ENCODE measurements at places on chromosomes 6 and 20. TPM values are rescaled to one million over a fixed set of nuclear protein-coding genes. Genes with fewer than 3 reads are reported as not detected.

GRCh38 chr20:18004384-18005031, 35.7 kb downstream of the MGME1 start:
- H3K36me3 ChIP-seq = no peaks in the 10 kb centered on the region
- DNase-seq = no peak
- H3K4me3 ChIP-seq = no peak overlapping the region
- H3K4me1 ChIP-seq = no peaks in the 10 kb centered on the region

DNA sequence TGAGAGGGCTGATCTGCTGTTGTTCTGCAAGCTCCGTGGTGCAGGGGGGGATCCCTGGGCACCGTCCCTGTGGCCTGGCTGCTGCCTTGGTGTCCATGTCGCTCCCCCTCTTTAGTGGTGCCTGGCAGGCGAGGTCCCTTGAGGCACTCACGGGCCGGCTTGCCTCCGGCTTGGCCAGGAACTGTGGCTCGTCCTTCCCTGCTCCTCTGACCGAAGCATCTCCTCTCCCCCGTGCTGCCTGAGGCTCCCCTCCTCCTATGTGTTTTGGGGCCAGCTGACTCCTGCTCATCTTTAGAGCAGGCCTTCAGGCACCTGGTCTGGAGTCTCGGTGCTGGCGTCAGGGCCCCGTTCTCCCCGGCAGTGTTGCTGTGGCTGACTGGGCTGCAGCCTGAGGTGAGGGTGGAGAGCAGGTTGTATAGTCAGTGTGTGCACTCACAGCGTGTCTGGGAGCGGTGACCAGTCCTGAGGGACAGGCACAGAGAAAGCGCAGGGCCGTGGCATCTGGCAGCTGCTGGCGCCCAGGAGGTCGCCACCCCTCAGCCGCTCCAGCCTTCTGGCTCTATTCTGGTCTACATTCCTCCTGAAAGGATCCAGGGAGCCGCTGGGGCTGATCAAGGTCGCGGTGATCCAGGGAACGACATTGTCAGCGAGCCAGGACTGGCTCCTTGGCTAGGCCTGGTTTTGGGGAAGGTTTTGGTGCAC, 43.7 kb downstream of the PYGB start:
- peaks cover 22% of the 10 kb centered on the region for H3K4me1 ChIP-seq
- no peak overlapping the region for H3K27ac ChIP-seq
- H3K4me3 ChIP-seq = no peak overlapping the region
- H3K36me3 ChIP-seq = peaks cover 54% of the 10 kb centered on the region

GRCh38 chr6:62746968-62747367, 460.9 kb upstream of the KHDRBS2 start:
- no peaks in the 10 kb centered on the region for H3K4me1 ChIP-seq
- H3K4me3 ChIP-seq = no peak overlapping the region
- DNase-seq = no peak
- no peaks in the 10 kb centered on the region for H3K27me3 ChIP-seq
- H3K27ac ChIP-seq = no peak overlapping the region

DNA sequence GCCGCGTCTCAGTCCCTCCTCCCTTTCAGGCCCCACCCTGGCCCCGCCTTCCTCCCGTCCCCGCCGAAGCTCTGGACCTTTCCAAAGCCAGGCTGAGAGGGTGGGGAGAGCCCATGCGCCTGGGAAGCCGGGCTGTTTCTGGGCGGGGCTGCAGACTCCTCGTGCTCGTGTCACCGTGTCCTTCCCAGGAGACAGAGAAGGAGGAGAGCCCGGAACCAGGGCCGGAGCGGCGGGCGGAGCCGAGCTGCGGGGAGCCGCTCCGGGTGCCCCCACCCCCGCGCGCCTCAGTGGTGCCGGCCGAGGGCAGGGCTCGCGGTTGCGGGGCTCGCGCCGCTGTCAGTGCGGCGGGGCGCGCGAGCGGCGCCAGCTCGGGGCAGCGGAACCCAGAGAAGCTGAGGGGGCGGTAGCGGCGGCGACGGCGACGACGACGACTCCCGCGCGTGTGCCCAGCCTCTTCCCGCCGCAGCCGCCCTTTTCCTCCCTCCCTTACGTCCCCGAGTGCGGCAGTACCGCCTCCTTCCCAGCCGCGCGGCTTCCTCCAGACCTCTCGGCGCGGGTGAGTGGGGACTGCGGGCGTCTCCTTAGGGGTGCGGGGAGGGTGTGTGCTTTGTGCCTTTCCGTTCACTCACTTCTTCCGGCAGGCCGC, at the start of gene RALY:
TSS of gene RALY (plus strand) at position 336 of the 646 bp plus-strand sequence. CDS start 78,164 bp downstream, outside the sequence.
- peak within 1 kb of the TSS; percentile 99 for H3K27ac ChIP-seq
- DNase-seq = peak; percentile 99
- H3K36me3 ChIP-seq = no peaks in the 10 kb centered on the region

- H3K36me3 ChIP-seq = no peaks in the 10 kb centered on the region
- no peaks in the 10 kb centered on the region for H3K4me1 ChIP-seq
- H3K27ac ChIP-seq = no peak overlapping the region
- H3K27me3 ChIP-seq = no peaks in the 10 kb centered on the region
- no peak overlapping the region for H3K4me3 ChIP-seq
Measured at GRCh38 chr6:139126931-139127330, 7.9 kb upstream of the HECA start.

GRCh38 chr6:151289399-151290007, 49.7 kb downstream of the AKAP12 start:
- no peaks in the 10 kb centered on the region for H3K36me3 ChIP-seq
- no peak for DNase-seq
- no peaks in the 10 kb centered on the region for H3K27me3 ChIP-seq
- no peaks in the 10 kb centered on the region for H3K4me1 ChIP-seq

DNA sequence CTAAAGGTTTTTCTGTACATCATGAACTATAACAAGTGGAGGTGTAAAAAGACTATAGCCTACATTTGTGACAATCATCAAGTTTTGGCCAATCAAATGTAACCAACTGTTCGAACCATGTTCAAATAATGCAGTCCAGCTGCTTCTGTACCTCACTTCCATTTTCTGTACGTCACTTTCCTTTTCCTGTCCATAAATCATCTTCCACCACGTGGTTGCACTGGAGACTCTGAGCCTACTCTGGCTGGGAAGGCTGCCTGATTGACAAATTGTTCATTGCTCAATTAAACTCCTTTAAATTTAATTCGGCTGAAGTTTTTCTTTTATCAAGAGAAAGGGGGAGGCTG, 270.4 kb upstream of the JARID2 start:
- DNase-seq = no peak
- H3K4me3 ChIP-seq = no peak overlapping the region
- no peaks in the 10 kb centered on the region for H3K4me1 ChIP-seq
- H3K36me3 ChIP-seq = no peaks in the 10 kb centered on the region

- peaks cover 9% of the 10 kb centered on the region for H3K4me1 ChIP-seq
- no peaks in the 10 kb centered on the region for H3K27me3 ChIP-seq
- H3K36me3 ChIP-seq = peaks cover 45% of the 10 kb centered on the region
- no peak overlapping the region for H3K4me3 ChIP-seq
- DNase-seq = no peak
Measured at GRCh38 chr20:57402206-57403125, 11.3 kb downstream of the RBM38 start.

GRCh38 chr20:24966317-24967012, 17.4 kb downstream of the CST7 start:
- no peak overlapping the region for H3K4me3 ChIP-seq
- no peak overlapping the region for H3K27ac ChIP-seq
- no peaks in the 10 kb centered on the region for H3K27me3 ChIP-seq
- peaks cover 93% of the 10 kb centered on the region for H3K36me3 ChIP-seq
- DNase-seq = no peak
- H3K4me1 ChIP-seq = no peaks in the 10 kb centered on the region

DNA sequence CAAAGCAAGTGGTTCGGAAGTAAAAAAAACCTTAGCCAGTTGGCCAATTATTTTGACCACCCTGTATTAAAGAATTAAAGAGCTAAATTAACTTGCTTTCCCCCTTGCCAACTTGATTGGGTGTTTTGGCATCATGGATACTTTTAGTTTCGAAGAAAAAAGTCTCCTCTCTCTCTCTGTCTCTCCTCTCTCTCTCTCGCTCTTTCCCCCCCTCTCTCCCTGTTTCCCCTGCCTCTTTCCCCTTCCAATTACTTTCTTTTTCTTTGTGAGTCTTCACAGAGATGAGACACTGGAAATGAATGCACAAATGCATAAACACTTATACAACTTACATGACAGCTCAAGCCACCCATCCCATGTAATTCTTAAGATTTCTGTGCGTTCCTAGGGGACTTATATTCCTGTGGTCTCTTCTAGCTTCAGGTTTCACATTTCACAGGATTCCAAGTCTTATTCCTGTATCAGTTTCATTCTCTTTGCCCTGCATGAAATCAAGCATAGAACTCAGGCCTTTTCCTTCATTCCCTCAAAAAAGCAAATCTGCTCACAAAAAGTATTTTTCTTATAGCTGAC, 32.9 kb upstream of the EYA4 start:
- H3K27ac ChIP-seq = no peak overlapping the region
- no peaks in the 10 kb centered on the region for H3K27me3 ChIP-seq
- no peak for DNase-seq
- no peaks in the 10 kb centered on the region for H3K4me1 ChIP-seq
- no peaks in the 10 kb centered on the region for H3K36me3 ChIP-seq

- H3K27ac ChIP-seq = peak within 1 kb of the TSS; percentile 94
- H3K36me3 ChIP-seq = no peaks in the 10 kb centered on the region
- H3K27me3 ChIP-seq = no peaks in the 10 kb centered on the region
- DNase-seq = peak; percentile 86
- peaks cover 7% of the 10 kb centered on the region for H3K4me1 ChIP-seq
Measured at GRCh38 chr20:44745598-44746366, at the start of gene KCNK15. TSS of gene KCNK15 (plus strand) at chr20:44745865. CDS start at chr20:44745911, 46 bp downstream.

DNA sequence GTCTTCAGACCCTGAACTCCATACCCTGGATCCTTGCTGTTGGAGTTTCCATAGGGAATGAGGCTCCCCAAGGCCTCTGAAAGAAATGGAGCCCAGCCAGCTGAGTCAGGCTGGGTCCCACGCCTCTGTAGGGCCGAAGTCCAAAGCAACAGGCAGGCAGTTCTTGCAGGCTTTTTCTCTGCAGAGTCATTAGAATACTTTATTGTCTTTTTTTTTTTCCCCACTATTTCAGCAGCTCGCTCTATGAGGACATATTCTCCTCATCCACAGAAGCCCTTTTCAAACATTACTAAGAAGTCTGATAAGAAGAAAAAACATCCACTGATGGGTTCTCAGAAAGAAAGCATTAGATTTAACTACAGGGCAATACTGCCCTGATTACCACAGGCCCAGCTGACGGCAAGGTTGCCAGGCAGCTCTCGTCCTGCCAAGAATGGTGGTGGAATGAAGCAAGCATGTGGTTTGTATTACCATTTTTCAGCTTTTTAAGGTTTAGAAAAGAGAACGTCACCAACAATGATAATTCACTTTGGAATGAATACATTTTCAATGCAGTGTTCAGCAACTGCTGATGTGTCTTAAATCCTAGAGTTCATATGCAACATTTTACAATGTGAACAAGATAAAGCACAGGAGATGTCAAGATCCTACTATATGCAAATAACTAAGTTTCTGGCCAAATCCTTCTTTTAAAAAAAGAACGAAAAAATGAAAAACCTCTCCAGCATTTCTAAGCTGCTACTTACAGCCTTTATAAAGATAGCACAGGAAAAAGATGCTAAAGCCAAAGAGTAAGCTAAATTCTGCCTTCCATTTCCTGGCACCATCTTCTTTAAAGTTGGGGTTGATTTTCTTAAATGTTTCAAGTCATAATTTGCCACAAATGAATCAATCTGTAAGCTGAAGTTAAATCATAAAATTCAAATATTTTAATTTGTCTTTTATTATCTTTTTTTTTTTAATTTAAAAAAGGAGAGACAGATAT, 223.6 kb upstream of the CITED2 start:
- H3K27me3 ChIP-seq = no peaks in the 10 kb centered on the region
- no peak overlapping the region for H3K4me3 ChIP-seq
- no peaks in the 10 kb centered on the region for H3K36me3 ChIP-seq

GRCh38 chr6:31575335-31575901, at the start of gene TNF:
TSS of gene TNF (plus strand) at chr6:31575565. CDS start at chr6:31575742, 177 bp downstream.
- H3K27ac ChIP-seq = no peak within 1 kb of the TSS
- H3K4me1 ChIP-seq = no peaks in the 10 kb centered on the region
- H3K4me3 ChIP-seq = peak within 1 kb of the TSS; percentile 45
- no peaks in the 10 kb centered on the region for H3K36me3 ChIP-seq
- DNase-seq = peak; percentile 72

DNA sequence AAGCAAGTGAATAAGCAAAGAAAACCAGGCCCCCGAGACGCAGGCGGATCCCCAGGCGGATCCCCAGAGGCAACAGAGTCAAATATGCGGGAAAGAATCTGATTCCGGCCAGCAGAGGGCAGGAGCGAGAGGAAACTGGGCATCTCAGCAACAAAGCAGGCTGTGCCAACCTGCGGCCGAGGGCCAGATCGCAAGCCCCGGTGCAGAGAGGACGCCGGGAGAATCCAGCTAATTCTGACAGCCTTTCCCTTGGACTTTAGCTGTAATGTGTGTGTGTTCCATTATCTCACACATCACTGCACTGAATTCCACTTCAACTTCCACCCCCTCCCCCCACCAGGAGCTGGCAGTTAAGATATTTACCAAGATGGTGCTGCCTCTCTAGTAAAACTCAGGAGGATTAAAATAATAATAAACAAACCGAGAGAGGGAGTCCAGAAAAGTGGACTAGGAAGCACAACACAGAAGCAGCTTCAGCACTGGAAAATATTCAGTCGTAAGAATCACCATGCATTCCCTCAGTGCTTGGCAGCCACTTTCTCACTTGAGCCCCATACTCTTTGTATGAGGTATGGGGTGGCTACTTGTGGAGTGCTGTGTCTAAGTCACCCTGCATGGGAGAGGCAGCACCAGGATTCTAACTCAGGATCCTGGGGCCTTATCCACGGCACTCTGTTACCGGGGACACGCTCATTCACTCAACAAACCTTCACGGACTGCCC, 66.2 kb upstream of the SNX9 start:
- peak overlapping the region; percentile 71 for H3K27ac ChIP-seq
- no peaks in the 10 kb centered on the region for H3K36me3 ChIP-seq
- peak overlapping the region; percentile 32 for H3K4me3 ChIP-seq
- H3K27me3 ChIP-seq = no peaks in the 10 kb centered on the region
- H3K4me1 ChIP-seq = peaks cover 13% of the 10 kb centered on the region

DNA sequence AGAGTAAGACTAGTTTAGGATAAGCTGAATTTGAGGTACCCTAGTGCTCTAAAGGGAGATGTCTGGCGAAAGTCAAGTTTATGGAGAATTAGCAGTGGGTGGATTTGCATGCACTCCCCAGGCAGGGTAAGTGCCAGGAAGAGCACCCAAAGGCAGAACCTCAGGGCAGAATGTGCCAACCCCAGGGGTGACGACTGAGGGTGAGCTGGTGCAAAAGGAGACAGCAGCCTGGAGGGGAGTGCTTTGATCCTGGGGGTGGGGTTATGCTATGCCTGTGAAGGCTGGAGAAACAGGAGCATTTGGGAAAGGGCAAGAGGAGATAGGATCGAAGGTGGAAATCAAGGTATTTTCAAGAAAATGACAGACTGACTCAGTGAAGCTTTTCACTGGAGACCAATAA, 208.5 kb upstream of the PDE10A start:
- H3K27me3 ChIP-seq = no peaks in the 10 kb centered on the region
- H3K4me1 ChIP-seq = no peaks in the 10 kb centered on the region
- H3K36me3 ChIP-seq = no peaks in the 10 kb centered on the region
- H3K4me3 ChIP-seq = no peak overlapping the region
- no peak for DNase-seq
- no peak overlapping the region for H3K27ac ChIP-seq

MAK gene
- not detected for total RNA-seq

HLA-DRB5 gene
- 19.9 TPM for total RNA-seq

PSORS1C2 gene
- total RNA-seq = 5.2 TPM

EFCAB8 gene
- not detected for total RNA-seq

JPH2 gene
- 86.7 TPM for total RNA-seq

KHDC1L gene
- not detected for total RNA-seq

All from ascending aorta (tissue), 2 donors.